ENCODE measurements at places on chromosomes 5 and 9. TPM values are rescaled to one million over a fixed set of nuclear protein-coding genes. Genes with fewer than 3 reads are reported as not detected.

DNA sequence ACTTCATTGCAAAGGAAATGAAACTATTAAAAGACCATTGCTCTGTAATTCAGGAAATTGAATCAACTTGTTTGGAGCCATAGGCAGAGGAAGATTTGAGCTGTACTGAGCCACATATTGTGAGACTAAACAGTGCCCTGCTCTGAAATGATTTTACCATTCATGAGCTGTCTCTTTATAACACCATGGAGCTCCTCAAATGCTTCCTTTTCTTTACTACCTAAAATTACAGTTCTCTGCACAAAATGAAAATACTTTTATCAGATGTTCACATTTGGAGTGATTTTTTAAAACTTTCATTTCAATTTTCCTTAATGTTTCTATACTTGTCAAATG is 97.9 kb downstream of the NLN start:
- peak; percentile 59 for ATAC-seq

The PCAT7 gene
- not detected for total RNA-seq

GRCh38 chr5:66708368-66708767 is 112.2 kb downstream of the MAST4 start:
- peak; percentile 37 for ATAC-seq

GRCh38 chr5:77145666-77146065 is 58.6 kb upstream of the ZBED3 start:
- no peak for ATAC-seq

Measured in activated T-helper 17 cell treated with anti-CD3 and anti-CD28 coated beads, Interleukin-2, amount 50 U/mL, for 72 hours (primary cell).